ENCODE measurements at places on chromosomes 6 and 20.
A peak's percentile ranks its signal among the peaks of the same experiment; 100 is the strongest.

GRCh38 chr20:58710481-58711265 lies 18.1 kb downstream of the NPEPL1 start:
- DNase-seq: no peak

- DNase-seq: no peak
Measured at GRCh38 chr20:31927627-31928159, 24.2 kb downstream of the PDRG1 start.

- DNase-seq: no peak
Measured at GRCh38 chr20:23126281-23127061, 40.3 kb upstream of the CD93 start.

- no peak for DNase-seq
Measured at GRCh38 chr6:39808964-39809363, 16.8 kb downstream of the DAAM2 start.

GRCh38 chr6:168581706-168582105 lies 140.7 kb downstream of the SMOC2 start:
- DNase-seq: no peak

DNA sequence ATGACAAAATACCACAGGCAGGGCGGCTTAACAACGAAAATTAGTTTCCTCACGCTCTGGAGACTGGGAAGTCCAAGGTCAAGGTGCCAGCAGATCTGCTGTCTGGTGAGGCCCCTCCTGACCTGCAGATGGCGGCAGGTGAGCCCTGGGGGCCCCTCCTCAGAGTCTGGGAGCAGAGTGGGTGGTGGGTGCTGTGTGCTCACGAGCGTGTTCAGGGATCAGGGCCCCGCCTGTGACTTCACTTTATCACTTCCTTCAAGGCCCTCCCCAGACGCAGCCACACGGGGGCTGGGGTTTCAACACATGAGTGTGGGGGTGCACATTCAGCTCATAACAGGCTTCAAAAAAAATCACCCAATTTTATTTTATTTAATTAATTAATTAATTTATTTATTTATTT lies 39.3 kb downstream of the SLC2A4RG start:
- no peak for DNase-seq

DNA sequence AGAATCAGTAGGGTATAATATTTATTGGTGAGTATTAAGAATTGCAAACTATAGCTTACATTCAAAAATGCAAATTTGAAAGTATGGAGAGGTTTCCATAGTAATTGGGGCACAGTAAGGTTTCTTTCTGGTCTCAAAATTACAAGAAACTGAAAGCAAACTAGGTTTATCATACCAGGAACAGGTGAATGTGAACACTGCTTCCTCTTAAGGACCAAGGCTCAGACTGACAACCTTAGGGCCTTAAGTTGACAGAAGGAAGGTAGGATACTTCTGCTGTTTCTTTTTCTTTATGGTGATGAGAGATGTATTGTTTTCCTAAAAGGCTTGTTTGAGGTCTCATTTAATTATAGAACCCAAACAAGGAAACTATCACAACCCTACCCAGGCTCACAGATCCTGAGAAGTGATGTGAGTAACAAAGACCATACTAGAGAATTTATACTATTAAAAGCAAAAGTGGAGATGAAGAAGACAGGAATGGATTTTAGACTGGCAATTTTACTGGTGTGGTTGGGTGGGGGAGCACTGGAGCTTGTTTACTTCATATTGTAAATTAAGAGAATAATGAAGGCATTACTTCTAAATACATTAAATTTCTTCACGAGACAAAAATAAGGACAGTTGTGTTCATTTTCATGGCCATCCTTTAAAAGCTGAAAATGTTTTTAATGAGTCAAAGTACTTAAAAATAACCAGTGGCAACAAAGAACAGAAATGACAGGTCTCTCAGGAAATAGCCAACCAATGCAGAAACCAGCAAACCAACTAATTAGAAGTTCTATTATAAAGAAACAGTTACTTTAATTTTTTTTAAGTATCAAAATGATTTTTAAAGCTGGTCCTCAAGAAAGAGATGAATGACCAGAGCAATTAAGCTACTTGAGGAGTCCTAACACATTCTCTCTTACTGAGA lies 21.3 kb downstream of the STAU1 start:
- no peak for DNase-seq

GRCh38 chr20:61397790-61398189 lies 145.7 kb downstream of the CDH4 start:
- DNase-seq: no peak

GRCh38 chr6:3350252-3350796 lies 91.6 kb downstream of the PSMG4 start:
- no peak for DNase-seq

- DNase-seq: no peak
Measured at GRCh38 chr6:43292763-43293318, 5.2 kb upstream of the SLC22A7 start.

- DNase-seq: no peak
Measured at GRCh38 chr20:31916708-31917107, 35.1 kb downstream of the PDRG1 start.

DNA sequence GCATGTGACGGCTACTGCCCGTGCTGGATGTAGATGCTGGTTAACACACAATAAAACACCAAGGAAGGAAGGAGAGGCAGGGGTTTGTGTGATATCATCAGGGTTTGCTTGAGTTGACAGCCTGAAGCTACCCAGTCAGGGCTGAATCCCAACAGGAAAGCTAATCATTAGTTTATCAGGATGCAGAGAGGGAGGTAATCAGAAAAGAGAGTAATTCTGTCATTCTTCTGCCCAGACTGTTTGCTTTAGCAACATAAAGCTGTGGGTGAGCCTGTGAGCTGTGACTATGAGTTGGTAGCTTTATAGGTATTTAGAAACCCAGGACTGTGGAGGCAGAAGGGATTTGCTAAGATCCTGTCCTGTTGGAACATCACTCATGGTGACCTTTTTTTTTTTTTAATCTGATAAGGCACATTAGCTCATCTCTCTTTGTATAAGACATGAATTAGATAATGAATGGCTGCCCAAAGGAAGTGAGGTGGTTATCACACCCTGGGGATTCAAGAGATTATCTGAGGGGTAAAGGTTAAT lies 79.3 kb downstream of the CAP2 start:
- DNase-seq: peak; percentile 63

- DNase-seq: no peak
Measured at GRCh38 chr6:110528101-110528929, 51.9 kb upstream of the SLC22A16 start.

DNA sequence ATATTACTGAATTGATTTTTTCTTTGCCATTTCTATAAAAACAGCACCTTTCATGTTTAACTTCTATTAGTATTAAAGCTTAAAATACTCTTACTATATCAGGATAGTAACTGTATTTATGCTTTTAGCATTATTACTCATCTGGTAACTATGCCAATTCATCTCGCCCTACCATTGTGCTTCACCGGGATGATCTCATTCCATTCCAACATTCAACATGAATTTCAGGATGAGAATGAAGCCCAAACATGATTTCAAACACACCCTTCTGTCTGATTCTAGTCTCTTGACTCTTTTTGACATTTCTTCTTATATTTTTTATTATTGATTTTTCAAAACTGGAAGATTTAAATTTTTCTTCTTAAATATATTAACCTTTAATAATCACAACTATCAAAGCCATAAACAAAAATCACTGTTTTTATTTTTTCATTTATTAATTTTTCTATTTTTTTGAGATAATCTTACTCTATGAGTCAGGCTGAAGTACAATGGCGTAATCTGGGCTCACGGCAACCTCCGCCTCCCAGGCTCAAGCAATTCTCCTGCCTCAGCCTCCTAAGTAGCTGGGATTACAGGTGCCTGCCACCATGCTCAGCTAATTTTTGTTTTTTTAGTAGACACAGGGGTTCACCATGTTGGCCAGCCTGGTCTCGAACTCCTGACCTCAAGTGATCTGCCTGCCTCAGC lies 46.7 kb downstream of the GJA1 start:
- no peak for DNase-seq

DNA sequence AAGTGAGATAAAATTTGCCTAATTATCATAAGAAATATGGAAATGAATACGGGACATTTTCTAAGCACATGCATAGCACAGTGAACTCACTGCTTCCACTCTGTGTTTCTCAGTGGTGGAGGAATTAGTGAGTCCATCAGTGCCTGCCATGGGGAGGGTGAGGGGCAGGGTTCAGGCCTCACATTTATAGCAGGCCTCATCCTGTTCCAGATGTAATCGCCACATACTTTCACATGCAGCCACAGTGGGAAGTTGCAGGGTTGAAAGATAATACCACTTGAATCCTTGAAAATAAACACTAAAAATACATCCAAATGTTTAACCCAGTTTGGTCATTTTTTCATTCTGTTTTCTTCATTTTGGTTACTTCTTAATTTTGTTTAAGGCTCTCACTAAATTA lies 29.9 kb upstream of the ANKEF1 start:
- DNase-seq: no peak

DNA sequence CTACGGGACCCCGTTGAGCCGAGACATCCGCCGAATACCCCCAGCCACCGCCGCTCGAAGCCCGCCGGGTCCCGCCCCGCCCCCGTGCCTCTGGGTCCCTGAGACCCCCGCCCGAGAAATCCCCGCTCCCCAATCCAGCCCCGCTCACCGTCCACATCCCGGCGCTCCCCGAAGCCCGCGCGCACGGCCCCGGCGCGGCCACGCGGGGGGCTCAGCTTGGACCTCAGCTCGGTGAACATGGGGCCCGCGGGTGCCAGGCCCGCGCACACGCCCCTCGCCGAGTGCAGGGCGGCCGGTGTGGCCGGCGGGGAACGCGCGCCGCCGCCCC lies 249 bp downstream of the SAMD10 start:
- no peak for DNase-seq

DNA sequence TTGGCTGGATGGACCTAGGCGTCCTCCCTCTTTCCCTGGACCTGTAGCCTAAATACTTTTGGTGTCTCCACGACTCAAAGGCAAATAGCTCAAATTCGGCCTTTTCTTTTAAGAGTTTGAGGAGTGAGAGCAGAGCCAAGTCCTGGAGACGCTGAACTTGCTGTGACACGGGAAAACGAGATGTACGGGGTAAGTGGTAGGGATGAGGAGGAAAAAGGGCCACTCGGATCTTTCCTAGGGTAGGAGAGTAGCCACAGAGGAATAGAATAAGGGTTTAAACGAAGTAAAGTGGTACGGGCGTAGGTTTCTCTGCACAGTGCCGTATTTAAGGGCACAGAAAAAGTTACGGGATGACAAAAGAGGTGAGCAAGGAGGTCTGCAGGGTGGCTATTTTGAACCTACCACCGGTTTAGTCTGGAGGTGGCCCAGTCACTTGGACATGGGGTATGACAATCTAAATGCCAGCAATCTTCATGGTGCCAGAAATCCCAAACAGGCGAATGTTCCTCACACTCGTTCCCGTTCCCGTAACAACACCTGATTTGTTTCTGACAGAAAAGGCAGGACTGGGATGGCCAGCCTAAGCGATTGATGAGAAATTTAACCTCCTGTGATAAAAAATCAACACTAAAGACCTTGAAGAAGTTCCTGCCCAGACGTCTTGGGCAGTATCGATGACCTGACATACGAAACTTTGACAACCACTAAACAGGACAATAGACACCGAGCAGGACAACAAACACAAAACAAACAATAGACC lies 149.3 kb downstream of the TRIM27 start:
- no peak for DNase-seq

- DNase-seq: no peak
Measured at GRCh38 chr6:33785778-33786177, 3.2 kb downstream of the LEMD2 start.

- DNase-seq: peak; percentile 12
Measured at GRCh38 chr6:63307581-63308246, 12.1 kb downstream of the LGSN start.

DNA sequence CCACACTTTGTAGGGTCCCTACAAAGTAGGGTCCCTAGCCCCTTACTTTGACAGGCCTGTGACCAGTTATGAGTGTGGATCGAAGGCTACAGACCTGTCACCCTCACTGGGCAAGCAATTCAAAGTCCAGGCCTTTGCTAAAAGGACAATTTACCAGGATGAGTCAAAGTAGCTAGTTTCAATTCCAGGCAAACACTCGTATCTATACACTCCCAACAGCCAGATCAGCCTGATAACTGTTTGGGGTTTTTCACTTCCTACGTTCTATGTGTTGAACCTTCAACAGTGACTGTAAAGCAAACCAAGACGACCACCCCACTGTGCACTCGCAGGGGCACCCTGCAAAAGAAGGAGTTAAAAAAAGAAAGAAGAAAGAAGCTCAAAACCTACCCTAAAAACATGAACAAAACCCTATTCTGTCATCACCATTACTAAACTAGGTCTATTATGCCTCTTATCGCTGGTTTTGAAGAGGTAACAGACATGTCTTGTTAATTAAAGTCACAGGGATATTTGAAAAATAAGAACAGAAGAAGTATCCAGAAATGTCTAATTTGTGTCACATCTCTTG lies 3.2 kb downstream of the GFOD1 start:
- no peak for DNase-seq

GRCh38 chr6:133816171-133816570 lies 72.7 kb upstream of the TCF21 start:
- no peak for DNase-seq

DNA sequence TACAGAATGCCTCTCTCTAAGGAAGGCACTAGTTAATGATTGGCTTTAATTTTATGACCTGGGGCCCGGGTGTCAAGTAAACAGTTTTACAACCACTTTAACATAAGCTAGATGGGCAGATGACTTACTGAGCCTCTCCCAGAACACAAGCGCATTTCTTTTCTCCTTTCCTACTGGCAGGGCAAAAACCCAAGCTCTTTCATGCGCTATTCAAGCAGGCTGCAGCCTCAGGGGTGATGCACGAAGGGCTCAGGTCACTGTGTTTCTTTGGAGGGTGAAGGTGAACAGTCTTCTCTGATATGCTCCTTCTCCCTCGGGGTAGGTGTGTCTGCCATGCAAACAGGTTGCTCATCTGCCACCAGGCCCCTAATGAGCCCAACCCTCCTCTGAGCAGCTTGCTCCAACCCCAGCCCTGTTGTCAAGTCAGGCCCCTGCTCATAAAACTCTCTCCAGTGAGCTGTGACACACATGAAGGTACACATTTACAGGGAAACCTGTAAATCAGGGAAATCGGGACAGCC lies 73.5 kb upstream of the CDH4 start:
- no peak for DNase-seq

DNA sequence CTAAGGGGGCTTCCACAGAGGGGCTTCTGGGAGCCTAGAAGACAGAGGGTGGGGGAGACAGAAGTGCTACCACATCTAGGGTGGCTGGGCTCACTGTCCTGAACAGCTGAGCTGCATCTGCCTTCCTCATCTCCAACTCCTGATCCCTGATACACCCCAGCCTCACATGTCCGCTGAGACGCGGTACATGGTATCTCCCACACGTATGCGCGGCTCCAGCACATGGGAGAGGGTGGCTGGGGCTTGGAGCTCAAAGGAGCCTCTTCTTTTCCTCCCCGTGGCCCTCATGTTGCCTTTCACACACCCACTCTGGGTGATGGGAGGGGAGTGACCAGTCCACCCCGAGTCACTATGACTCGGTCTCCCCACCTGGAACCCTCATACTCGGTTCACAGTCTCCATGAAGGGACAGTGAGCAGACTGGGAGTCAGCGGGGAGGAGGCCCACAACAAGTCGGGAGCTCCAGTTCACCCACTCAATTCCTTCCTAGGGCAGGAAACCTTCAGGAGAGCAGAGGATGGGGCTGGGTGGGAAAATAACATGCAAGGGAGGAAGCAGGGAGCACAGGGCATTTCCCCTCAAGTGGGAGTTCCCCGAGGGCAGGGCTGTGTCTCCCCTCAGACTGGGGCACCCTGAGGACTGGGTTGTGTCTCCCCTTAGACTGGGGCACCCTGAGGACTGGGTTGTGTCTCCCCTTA lies 61.7 kb downstream of the MRPL14 start:
- DNase-seq: no peak

GRCh38 chr6:37990762-37991525 lies 171.4 kb downstream of the ZFAND3 start:
- DNase-seq: no peak
